ENCODE measurements at places on chromosomes 4 and X.

GRCh38 chrX:108312957-108313356 lies 125.3 kb downstream of the COL4A6 start:
- DNase-seq = no peak

GRCh38 chr4:3115637-3116270 lies 41.3 kb downstream of the HTT start:
- no peak for DNase-seq

GRCh38 chr4:142574306-142574705 lies 271.8 kb downstream of the INPP4B start:
- DNase-seq = no peak

GRCh38 chr4:47933840-47934239 lies 19.5 kb upstream of the NFXL1 start:
- no peak for DNase-seq

GRCh38 chr4:9765091-9765490 lies 16.3 kb upstream of the DRD5 start:
- no peak for DNase-seq

DNA sequence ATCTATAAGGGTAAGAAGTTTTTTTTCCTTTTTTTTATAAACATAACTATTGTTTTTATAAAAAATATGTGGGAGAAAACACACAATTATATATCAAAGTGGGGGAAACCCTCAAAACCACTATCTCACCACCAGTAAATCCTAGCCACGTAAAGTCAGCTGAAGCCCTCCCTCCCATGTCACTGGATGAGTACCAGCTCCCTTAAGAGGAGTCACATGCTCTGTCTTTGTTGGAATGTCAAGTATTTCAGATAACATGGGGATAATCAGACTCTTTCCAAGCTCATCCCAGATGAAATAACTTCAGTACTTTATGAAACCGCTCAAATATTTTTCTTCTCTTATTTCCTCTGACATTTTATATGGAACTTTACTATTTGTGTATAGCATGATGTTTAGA lies 2.4 kb downstream of the MYOZ2 start:
- no peak for DNase-seq

GRCh38 chr4:123673971-123674370 lies 277.4 kb downstream of the SPRY1 start:
- DNase-seq = no peak

- no peak for DNase-seq
Observed at GRCh38 chrX:36214924-36215323, 295.4 kb downstream of the CFAP47 start.

GRCh38 chrX:111110098-111110775 lies 14.2 kb downstream of the PAK3 start:
- no peak for DNase-seq

DNA sequence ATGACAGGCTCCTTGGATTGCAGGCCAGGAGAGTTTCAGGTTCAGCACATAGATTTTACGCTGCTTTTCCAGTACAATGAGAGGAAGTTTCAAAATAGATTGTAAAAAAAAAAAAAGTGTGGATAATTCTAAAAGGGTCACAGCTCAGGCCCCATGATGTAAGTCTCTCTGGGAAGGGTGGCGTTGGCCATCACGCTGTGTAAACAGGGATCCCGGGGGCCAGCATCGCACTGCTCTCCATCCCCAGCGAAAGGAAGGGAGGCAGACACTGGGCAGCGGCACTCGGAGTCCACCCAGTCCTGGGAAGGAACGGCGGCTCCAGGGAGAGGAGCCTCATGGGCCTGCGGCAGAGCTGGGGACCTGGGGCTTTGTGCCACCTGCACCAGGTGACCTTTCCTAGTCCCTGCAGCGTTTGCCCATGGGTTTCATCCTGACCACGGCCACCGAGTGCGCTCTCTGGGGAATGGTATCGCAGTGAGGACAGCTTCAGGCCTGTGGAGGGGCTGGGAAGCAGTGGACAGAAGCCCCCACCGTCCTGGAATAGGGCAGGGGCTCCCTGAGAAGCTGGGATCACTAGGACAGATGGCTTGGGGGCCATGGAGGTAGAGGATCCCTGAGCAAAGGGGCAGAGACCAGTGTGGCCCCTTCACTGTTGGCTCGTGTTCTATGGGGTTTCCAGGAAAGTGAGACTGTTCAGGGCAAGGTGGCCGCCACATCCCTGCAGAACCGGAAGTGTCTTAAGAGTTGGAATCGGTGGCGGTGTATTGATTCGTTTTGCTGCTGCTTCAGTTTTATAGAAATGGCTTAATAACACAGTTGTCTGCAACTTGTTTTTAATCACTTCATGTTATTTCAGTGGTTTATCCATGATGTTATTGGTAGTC lies 38.9 kb downstream of the RGS12 start:
- DNase-seq = no peak

DNA sequence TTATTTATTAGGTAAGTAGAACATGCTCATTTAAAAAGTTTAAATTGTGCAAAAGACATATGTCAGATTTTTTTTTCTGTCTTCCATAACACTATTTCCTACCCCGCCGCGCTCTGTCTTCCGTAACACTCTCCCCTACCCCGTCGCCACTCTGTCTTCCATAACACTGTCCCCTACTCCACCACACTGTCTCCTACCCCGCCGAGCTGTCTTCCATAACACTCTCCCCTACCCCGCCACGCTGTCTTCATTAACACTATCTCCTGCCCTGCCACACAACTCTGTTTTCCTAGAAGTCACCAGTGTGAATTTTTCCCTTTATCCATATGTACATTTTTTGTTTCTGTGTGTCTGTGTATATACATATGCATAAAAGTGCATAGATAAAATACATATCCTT lies 4.4 kb downstream of the MSMO1 start:
- no peak for DNase-seq

DNA sequence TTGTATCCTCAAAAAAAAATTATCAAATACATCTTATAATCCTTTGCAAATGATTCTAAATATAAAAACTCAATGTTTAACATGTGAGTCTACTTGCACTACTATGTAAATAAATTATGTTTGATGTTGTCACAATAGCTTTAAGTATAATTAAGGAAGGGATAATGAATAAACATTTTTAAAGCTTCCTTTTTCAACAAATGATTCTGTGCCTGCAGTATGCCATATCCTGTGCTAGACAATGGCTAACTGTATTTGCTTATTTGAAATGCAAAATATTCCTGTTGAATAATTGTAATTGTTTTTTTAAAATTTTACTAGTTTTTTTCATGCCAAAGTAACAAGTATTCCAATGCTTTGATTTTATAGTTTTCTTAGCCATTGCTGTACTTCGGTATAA lies 59.0 kb upstream of the NDUFC1 start:
- DNase-seq = no peak

Data from T-helper 2 cell (primary cell).